ENCODE measurements at places on chromosomes 12 and 14. TPM values are rescaled to one million over a fixed set of nuclear protein-coding genes. Genes with fewer than 3 reads are reported as not detected.

POTEG gene
- total RNA-seq = not detected

SRSF5 gene
- 103 TPM for total RNA-seq

GZMB gene
- 1.0 TPM for total RNA-seq

GPR65 gene
- 0.24 TPM for total RNA-seq

ATL1 gene
- 1.4 TPM for total RNA-seq

TRHDE gene
- 0.13 TPM for total RNA-seq

FGF23 gene
- total RNA-seq = not detected

PROX2 gene
- not detected for total RNA-seq

FGD4 gene
- total RNA-seq = 20.0 TPM

TCL1B gene
- total RNA-seq = not detected

MEG3 gene
- total RNA-seq = 24.9 TPM

SLC8B1 gene
- 9.2 TPM for total RNA-seq

PRB2 gene
- total RNA-seq = not detected

COX6A1 gene
- 34.4 TPM for total RNA-seq

KCNJ8 gene
- 3.4 TPM for total RNA-seq

TMEM119 gene
- 0.36 TPM for total RNA-seq

NOXRED1 gene
- total RNA-seq = 0.26 TPM

IFNG-AS1 gene
- total RNA-seq = 0.21 TPM
